Hypothalamus (tissue), 51 donors: ENCODE measurements at places on chromosomes 6 and 20.
A peak's percentile ranks its signal among the peaks of the same experiment; 100 is the strongest.

DNA sequence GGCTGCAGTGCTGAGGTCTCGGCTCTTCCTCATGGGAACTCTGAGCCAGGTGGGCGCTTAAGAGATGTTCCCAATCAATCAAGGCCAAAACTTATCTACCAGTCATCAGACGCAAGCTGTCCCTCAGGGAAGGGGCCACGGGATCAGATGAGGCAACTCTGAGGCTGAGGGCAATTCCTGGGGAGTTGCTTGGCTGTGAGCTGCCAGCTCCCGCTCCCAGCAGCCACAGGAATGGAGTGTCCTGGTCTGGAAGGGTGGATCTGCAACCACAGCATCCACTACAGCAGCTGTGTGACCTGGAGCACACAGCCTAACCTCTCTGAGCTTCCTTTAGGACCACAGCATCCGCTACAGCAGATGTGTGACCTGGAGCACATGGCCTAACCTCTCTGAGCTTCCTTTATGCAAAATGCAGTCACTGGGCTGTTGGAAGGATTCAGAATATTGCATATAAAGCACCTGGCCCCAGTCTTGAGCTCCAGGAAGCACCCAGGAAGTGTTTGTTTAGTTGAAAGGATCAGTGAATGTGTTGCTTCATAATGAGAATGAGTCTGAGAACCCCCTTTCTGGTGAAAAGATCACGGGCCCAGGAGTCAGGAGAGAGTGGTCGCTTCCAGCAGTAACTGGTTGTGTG is 60.9 kb downstream of the TFAP2C start:
- DNase-seq: no peak

DNA sequence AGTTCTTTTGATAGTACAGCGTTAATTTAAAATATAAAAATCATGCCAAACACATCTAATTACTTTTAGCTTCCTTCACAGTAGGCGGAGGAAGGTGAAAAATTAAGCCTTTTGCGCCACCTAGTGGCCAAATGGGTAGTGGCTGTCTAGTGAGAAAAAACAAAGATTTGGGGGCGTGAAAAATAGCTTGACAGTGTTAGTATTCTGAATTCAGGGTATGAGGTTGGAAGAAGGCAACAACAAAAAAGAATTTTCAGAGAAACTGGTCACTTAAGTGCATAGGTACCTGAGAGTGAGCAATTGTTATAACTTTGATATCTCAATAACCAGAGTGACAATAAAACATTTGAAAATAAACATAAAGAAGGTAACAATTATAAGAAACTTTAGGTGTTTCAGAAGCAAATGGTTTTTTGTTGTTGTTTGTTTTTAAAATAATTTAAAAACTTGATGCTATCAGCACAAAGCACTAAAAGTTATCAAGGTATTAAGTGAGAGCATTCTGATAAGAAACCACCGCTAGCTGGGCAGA is 14.3 kb downstream of the PSMB9 start:
- DNase-seq: peak; percentile 24

GRCh38 chr6:12548526-12548925 is 168.0 kb upstream of the PHACTR1 start:
- DNase-seq: no peak

GRCh38 chr20:37888641-37889040 is 14.3 kb upstream of the VSTM2L start:
- DNase-seq: no peak

- no peak for DNase-seq
Observed at GRCh38 chr20:54190217-54190616, 16.4 kb upstream of the CYP24A1 start.

DNA sequence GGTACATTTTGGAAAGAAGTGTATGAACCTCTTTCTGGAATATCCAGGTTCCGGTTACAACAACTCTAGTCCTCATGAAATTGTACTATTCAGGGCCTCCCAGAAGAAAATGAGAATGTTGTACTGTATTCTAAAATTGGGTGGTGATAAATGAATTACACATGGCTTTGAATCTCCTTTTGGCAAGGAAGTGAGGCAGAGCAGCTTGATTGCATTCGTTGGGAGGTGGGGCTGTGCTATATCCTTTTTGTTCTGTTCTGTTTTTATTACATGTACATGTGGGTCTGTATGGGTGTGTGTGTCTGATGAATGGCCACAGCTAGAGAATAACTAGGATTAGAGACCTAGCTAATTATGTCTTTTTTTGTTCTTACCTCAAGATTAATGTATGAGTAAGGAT is 37.8 kb upstream of the SNRPB2 start:
- no peak for DNase-seq

GRCh38 chr6:7939864-7940228 is 29.3 kb upstream of the TXNDC5 start:
- no peak for DNase-seq

DNA sequence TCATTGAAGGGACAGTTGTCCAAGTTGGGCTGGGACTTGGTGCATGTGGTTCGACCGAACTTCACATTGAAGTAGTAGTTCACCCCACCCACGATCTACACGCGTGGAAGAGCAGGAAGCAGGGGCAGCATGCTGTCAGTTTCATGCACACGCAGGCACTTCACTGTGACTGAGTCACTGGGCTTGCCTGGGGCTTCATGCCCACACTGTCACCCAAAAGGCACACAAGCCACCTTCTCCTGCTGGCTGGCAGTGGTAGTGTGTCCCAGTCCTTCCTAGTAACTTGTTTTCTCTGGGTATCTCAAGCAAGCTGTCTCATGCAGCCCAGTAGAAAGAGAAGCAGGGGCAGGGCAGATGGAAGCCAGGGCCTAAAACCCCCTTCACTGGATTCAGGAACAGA is 2.0 kb downstream of the CST5 start:
- DNase-seq: no peak

DNA sequence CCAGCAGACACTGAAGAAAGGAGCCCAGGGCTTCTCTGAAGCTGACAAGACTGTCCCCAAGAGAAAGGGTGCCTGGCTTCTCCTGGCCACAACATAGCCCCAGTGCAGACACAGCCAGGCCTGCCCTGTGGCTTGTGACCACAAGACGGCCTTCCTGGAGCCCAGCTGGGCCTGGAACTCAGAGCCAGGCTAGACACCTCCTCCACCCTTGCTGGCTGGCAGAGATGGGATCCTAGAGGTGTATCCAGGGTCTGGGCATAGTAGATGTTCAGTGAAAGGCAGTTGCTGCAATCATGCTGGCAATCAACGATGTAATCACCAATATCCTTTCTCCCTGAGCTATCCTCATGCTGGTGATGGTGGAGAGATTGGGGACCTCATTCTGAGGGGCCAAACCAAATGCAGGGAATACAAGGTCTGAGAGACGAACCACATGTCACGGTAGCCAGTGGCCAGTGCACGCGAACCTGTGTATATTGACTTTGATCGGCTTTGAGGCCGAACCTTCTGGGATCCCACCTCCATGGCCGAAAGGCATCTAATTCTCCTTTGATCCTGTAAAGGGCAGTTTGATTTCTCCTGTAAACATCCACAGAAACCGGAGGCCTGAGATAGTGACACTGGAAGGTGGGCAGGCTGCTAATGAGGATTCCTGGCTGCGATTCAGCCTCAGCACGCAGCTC is 115.2 kb downstream of the PSMB1 start:
- no peak for DNase-seq

DNA sequence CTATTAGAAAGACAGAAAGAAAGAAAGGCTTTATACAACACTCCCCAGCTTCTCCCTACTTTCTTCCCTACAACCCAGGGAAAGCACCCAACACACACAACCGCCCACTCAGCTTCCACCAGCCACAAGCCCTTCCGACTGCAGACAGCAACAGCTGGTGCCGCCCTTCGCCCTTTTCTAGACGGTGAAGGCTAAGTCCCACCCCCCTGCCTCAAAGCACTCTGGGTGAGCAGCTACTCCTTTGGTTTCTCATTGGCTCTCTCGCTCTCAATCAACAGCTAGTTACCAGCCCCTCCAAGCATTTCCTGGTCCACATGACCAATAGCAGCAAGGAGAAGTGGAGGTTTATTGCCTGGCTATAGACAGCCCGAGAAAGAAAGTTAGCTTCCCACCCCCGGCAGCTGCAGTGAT is 230.1 kb upstream of the MOCS1 start:
- no peak for DNase-seq

GRCh38 chr6:39313526-39314272 is 520 bp downstream of the KCNK17 start:
- DNase-seq: no peak

- DNase-seq: no peak
Observed at GRCh38 chr20:37119356-37120036, 23.7 kb upstream of the RBL1 start.

GRCh38 chr6:166737261-166737660 is 110.2 kb upstream of the RPS6KA2 start:
- no peak for DNase-seq

DNA sequence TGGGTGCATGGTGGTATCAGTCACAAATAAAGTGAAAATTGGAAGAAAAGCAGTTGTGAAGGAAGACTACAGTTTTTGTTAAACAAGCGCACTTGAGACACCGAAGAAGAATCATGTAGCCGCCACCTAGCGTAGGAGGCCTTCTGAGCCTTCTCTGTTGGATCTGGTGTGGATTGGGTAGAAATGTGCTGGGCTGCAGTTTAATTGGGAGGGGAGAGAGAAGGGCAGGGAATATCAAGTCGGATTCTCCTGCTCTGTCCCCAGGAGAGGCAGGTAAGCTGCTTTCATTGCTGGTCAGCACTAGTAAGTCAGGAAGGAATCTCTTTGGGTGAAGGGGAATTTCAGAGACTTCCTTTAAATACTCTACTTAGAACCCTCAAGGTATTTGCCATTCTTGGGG is 1.2 kb upstream of the FABP7 start:
- DNase-seq: no peak

- DNase-seq: no peak
Observed at GRCh38 chr6:111625461-111626391, 20.0 kb upstream of the TRAF3IP2 start.

DNA sequence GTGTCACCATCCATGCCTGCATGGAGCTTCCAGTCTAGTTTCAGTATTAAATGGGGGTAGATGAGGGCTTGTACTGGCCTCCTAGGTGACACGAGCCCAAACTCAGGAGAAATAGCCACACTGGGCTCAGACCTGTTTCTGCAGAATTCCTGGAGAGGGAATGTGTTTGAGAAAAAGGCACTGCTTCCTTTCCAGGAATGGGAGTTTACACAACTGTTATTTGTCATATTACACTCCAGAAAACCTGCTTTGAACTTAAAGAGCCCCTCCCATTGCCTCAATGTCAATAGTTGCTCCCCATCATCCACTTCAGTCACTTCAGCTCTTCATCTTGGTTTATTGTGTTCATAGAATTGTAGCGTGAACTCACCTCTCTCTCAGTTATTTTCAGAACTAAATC is 151.5 kb downstream of the CFAP61 start:
- no peak for DNase-seq

DNA sequence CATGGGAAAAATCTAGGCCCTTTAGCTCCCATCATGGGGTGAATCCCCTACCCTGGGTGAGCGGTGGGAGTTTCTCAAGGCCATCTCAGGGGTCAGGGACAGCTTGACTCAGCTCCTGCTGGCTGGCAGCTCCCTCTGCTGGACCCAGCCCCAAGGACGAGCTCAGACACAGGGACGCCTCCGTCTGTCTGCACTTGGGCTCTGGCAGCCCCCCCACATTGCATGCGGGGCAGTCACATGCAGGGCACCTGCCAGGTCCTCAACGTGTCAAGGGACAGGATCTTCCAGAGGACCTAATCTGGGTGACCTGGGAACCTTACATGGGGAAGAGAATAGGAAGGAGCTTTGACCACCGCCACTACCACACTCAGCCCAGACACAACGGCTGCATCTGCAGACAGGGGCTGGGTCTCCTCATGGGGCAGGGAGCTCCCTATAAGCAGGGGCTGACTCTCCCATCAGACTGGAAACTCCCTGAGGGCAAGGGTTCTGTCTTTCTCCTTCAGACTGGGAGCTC is 173.4 kb downstream of the MRPL14 start:
- DNase-seq: no peak

GRCh38 chr6:39948199-39948791 is 14.0 kb upstream of the MOCS1 start:
- no peak for DNase-seq

- peak; percentile 71 for DNase-seq
Observed at GRCh38 chr20:32980131-32980941, 23.9 kb downstream of the SUN5 start.

- no peak for DNase-seq
Observed at GRCh38 chr6:107546691-107547450, 57.0 kb downstream of the SOBP start.

GRCh38 chr6:44190715-44191114 is 26.0 kb upstream of the MYMX start:
- DNase-seq: no peak

GRCh38 chr6:11331111-11331510 is 98.6 kb upstream of the NEDD9 start:
- no peak for DNase-seq

GRCh38 chr20:60903325-60903971 is 348.6 kb upstream of the CDH4 start:
- DNase-seq: no peak
